ENCODE measurements at places on chromosomes 7 and 10.

DNA sequence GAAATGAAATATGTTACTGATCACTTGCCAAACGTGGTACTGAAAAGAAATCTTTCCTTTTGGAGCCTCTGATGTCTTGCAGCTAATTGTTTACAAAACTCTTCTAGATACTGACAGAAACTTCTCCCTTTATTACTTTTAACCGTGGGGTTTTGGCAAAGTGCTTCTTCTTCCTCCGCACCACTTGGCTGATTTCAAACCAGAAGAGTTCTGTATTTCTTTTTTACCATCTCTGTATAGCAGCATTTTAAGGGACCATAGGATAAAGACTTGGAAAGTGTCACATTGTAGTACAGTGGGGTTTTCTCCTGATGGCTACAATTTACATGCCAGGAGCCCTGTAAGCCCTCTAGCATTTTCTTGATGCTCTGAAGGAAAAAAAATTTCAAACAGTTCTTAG is 21.9 kb upstream of the CREB5 start:
- no peak for DNase-seq

DNA sequence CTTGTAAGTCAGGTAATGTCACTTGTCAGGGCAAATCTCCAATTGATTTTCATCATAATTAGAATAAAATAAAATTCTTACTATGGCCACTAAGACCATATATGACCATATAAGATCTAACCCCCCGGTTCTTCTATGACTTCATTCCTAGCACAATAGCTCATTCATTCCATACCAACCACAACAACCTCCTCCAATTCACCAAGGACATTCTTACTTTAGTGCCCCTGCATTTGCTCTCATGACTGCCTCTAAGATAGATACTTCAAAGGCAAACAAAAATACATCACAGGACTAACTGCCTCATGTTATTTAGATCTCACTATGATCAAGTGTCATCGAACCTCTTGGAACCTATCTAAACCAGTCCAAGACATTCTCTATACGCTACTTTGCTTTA is 90.8 kb downstream of the SNX13 start:
- no peak for DNase-seq

GRCh38 chr7:99209781-99210180 is 1.9 kb upstream of the KPNA7 start:
- DNase-seq = no peak

DNA sequence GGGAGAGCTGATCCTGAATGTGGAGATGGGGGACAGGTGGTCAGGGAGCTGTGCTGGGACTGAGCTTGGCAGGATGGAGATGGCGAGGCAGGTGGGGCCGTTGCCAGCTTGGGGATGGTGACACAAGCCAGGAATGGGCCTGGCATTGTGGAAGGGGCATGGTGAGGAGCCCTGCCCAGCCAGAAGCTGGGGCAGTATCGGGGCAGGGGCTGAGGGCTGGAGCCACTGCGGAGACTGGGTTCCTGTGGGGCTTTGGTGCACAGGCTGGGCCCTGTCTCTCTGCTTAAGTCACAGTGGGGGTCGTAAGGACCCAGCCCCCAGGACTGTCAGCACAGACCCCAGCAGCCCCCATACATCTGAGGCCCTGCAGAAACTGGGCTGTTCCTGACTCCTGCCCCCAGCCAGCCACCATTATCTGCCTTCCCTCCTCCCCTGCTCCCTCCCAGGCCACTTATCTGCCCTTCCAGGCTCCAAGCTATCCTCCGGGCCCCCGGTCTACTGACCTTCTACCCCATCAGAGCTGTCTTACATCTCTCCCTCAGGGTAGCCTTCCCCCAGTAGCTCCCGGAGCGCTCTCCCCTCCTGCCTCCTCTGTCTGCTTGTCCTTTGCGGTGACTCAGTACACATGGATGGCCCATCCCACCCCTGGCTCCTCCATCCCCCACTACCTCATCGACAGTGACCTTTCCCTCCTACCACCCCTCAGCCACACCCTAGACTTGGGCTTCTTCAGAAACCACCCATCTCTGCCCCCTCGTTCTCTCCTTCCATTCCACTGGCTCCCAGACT is 44.2 kb downstream of the PPIF start:
- DNase-seq = no peak

DNA sequence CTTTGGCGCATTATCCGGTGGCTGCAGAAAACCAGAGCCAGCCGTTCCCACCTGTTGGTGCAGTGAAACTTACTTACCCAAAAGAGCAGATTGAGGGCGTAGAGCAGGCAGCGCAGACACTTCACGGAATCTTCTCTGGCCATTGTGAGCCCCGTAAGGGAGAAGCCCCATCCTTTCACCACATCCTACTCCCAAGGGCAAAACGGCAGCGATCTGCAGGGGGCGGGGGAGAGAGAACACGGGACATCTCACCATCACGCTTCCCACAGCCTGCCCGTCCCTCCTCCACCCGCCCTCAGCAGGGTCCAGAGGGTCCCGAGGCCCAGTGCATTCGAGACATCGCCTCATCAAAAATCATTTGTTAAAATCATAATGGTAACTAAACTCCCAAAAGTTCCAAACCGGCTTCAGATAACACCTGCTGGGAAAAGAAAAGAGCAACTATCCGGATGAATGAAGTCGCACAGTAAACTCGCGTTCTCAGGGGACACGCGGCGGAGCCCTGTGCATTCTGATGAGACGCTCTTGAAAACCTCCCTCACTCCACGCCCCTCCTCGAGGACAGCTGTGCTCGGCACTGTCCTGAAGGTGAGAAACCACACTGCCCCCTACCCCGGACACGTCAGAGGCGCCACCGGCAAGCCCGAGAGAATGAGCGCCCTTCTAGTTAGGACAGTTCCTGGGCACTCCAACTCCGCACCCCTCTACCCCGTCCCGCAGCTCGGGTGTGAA is 1.2 kb downstream of the TSPAN12 start:
- DNase-seq = no peak

DNA sequence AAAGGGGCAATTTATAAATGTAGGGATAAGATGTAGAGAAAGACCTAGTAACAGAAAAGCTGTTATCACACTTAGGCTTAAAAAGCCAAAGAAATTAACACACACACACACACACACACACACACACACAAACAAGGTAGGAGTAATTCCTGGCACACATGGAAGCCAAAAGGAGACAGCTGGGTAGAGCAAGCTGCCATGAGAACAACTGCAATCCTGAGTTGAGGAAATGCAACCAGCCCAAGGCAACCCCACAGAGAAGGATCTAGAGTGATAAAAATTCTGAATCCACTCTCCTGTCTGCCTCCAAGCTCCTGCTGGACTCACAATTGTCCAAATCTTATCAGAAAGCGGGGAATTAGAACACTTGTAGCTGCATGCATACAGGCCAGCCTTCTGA is 229.1 kb upstream of the DGKB start:
- DNase-seq = no peak

DNA sequence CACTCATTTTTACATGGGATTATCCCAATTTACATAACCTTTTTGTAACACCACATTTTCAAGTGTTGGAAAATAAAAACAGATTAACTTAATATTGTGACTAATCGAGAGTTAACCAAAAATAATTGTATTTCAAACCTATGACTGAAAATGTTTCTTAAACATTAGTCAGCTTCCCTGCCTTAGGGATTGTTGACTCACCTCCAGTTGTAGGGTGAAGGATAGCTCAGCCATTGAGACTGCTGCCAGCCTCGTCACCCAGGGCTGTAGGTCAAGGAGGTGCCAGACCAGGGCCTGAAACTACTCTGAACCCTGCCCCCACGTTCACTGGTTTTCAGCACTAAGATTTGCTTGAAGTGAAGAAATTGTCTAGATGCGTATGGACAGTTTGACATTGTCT is 351.2 kb downstream of the GFRA1 start:
- no peak for DNase-seq

DNA sequence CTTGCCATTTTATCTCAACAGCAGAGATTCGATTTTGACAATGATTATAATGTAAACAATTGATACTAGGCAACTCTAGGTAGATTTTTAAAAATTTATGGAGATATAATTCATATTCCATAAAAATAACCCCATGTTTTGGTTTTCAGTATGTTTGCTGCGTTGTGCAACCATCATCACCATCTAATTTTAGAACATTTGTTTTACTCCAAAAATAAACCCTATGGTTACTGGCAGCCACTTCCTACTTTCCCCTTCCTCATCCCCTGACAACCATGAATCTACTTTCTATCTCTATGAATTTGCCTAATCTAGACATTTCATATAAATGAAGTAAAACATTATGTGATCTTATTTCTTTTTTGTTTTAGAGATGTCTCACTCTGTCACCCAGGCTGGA is 401.9 kb downstream of the THSD7A start:
- no peak for DNase-seq

- no peak for DNase-seq
These were observed 162.4 kb upstream of the MDFIC start for GRCh38 chr7:114759347-114760062.

DNA sequence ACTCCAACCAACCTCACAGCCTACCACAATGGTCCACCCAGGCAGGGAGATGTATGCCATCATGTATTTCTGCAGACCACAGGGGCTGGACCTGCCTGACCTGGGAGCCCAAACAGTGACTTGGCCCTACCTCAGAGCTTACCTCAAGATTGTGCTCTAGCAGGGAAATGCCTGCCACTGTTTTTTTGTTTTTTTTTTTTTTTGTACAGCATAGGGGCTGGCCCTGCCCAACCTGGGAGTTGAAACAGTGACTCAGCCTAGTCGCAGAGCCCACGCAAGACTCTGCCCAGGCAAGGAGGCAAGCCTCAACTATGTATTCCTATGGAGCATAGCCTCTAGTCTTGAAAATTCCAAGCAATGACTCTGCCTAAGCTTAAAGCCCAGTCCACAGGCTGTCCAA is 39.3 kb upstream of the CDK6 start:
- no peak for DNase-seq

DNA sequence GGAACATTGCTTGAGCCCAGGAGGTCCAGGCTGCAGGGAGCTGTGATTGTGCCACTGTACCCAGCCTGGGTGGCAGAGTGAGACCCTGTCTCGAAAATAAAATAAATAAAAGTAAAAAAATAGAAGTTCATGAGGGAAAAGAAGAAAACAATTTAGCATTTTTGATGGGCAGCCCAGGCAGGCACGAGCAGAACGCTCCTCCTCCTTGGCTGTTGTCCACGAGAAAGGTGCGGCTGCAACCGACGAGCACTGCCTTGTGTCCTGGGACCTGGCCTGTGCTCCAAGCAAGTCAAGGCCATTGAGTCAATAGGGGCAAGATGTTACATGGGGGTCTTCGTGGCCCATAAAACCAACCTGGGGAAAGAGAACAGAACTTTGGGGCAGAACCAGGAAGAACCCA is 25.6 kb downstream of the EBF3 start:
- DNase-seq = no peak

DNA sequence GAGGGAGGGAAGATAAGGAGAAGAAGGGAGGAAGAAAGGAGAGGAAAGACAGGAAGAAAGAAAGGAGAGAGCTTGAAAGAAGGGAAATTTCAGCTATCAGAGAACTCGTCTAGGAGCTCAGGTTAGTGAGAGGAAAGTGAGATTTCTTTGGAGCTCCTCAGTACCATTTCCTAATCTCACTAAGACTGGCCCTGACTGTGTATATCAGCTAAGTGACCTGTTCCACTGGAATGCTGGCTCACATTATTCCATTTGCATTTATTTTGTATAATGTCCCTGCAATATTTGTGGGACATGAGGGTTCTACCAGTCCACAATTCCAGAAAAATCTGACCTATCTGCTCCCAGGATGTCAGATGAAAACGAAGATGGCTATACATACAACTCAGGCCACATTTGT is 114.7 kb upstream of the CELF2 start:
- no peak for DNase-seq

DNA sequence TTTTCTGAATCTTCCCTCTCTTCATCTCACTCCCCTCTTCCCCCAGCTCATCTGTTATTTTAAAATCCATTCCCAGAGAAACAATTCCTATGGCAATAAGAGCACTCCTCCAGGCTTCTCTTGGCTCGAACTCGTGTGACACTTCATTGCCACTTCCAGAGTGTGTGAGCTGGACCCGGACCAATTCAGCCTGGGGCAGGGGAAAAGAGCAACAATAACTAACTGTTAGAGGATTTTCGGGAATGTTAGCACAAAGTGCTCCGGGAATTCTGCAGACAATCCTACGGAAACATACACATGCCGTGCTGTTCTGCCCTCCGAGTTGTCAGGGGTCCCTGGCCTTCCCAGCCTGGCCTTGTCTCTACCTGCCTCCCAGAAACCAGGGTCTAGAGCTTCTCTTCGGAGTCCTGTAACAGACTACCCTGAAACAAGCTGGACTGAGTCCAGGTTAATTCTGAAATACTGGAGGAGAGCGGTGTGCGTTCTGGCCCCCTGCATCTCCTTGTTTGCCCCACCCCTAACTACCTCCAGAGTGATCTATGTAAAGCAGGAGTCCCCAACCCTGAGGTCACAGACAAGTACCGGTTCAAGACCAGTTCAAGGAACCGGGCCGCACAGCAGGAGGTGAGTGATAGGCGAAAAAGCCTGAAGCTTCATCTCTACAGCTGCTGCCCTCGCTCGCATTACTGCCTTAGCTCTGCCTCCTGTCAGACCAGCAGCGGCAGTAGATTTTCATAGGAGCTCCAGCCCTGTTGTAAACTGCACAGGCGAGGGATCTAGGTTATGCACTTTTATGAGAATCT is 11.3 kb downstream of the COL26A1 start:
- DNase-seq = no peak

GRCh38 chr10:79084972-79085597 is 16.3 kb downstream of the ZMIZ1 start:
- DNase-seq = no peak

DNA sequence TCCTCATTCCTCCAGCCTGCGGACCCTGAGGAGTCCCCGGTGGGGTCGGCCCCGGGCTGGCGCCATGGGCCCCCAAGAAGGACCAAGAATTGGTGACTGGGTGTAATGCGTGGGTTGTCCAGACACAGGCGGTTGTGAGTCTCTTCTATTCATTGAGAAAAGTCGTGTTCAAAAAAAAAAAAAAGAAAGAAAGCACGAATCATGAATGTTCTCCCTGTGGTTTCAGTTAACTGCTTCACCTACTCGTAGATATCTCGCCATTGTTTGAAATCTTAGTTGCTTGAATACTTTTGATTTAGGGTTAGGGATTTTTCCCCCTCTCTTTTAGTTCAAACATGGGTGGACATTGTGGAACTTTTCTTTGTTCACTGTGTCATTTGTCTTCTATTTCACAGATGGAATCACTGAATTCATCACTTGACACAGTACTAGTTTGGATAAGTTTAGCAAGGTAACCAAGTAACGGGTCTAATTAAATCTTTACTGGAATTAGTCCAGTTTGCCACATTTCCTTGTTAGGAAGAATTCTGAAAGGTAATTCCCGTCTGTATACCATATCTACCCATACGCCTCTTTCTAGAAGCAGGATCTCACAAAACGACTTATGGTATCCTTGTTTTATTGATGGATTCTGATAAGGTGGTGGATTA is 775 bp downstream of the STARD3NL start:
- DNase-seq = no peak
